ENCODE measurements at places on chromosomes 12 and 14. TPM values are rescaled to one million over a fixed set of nuclear protein-coding genes. Genes with fewer than 3 reads are reported as not detected.
A peak's percentile ranks its signal among the peaks of the same experiment; 100 is the strongest.

GRCh38 chr14:30267141-30267540 lies 291.8 kb upstream of the G2E3 start:
- no peak for DNase-seq

TMEM121 gene
- 9.3 TPM for total RNA-seq

SERPINA5 gene
- total RNA-seq: not detected

GRCh38 chr14:58401587-58401986 lies 5.9 kb downstream of the TOMM20L start:
- peak; percentile 17 for DNase-seq

DNA sequence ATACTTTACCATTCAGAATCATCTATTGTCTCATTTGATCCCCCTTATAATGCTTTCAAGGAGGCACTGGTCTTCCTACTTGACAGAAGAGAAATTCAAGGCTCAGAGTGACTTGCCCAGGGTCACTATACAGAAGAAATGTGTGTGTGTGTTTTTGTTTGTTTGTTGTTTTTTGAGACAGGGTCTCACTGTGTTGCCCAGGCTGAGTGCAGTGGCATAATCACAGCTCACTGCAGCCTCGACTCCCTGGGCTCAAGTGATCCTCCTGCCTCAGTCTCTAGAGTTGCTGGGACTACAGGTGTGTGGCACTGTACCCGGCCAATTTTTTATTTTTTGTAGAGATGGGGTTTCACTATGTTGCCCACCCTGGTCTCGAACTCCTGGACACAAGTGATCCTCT lies 22.9 kb downstream of the IRF2BPL start:
- no peak for DNase-seq

DNA sequence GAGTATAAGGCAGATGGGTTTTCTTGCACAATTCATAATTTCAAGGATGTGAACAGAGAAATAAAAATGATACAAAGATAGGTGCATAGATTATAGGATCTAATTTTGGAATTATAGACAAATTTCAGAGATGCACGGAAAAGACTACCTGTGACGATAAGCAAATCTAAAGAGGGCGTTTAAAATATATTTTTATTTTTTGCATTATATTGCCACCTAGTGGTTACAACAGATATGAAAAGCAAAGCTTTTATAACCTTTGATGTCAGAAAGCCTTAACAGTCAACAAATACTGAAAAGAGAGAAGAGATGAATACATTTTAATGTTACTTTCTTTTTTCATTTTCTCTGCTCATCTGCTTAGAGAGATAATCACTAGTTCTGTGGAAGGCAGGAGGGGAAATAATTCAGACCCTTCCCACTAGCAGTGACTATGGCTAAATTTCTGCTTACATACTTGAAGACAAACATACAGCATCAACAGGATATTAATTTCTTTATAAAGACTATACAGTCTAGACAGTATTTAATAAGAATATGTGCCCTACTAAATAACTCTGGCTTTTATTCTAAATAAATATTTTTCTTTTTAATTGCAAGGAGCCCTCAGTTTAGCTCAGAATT lies 46.3 kb downstream of the NTS start:
- no peak for DNase-seq

DNA sequence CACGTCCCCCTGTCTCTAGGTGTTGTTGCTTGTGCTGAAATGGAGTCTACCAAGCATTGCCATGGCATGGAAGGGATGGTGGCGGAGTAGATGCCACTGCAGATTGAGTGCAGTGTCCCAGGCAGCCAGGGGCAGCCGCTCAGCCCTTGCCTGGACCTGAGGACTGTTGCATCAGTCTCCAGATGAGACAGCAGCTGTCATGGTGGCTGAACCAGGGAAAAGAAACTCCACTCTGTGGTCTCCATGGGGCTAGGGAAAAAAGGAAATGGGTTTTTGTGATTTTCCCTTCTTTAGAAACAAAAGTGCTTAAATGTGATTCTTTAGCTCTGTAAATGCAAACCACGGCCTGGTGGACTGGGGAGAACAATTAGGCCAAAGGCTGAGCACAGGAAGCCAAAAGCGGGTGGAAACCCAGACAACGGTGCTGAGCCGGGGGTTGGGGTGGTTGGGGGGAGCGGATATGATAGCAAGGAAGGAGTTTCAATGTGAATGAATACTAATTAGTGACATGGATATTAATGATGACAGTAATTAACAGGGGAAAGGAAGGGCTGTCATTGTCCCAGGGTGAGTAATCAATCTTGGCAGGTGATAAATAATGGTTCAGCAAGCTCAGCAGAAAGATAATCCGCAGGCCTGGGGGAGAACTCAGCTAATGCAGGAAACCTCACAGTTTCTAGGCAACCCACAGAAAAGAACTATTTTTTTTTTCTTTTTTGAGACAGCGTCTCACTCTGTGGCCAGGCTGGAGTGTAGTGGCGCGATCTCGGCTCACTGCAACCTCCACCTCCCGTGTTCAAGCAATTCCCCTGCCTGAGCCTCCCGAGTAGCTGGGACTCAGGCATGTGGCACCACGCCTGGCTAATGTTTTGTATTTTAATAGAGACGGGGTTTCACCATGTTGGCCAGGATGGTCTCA lies 442.6 kb downstream of the DPF3 start:
- peak; percentile 64 for DNase-seq

PLXNC1 gene
- total RNA-seq: 3.6 TPM

- peak; percentile 35 for DNase-seq
Observed at GRCh38 chr14:22218728-22219127, 370.3 kb downstream of the DAD1 start.

GRCh38 chr12:66449531-66449930 lies 147.2 kb downstream of the HELB start:
- DNase-seq: no peak

CFAP54 gene
- total RNA-seq: 0.64 TPM

DNA sequence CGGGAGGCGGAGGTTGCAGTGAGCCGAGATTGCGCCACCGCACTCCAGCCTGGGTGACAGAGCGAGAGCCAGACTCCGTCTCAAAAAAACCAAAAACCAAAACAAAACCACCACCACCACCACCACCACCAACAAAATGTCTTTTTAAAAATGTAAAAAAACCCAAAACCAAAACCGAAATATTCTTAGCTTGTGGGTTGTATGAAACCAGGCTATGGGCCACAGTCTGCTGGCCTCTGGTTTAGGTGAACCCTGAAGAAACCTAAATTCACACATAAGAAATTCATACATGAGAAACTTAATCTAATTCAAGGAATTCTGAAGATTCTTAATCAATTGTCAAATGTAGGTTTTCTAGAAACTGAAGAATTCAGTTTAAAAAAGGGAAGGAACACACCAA lies 37.6 kb downstream of the INSM2 start:
- DNase-seq: no peak

DNA sequence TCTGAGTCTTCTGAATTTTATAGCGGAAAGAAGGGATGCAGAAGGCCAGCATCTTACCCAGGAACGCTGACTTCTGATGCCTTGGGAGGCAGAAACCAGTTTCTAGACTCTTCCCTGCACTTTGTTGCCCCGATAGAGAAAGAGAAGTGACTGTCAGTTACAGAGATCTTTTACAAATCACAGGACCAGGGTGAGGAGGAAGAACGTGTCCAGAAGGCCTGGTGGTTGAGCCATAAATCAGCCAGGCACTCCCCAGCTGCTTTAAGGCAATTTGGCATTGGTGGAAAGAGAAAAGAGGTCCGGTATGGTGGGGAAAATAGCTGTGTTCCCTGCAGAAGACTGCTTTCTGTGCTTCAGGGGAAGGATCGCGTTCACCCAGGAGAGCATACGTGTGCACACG lies 88.7 kb upstream of the KCNA1 start:
- no peak for DNase-seq

GRCh38 chr12:64743206-64743605 lies 16.0 kb downstream of the GNS start:
- no peak for DNase-seq

RFX4 gene
- not detected for total RNA-seq

DNA sequence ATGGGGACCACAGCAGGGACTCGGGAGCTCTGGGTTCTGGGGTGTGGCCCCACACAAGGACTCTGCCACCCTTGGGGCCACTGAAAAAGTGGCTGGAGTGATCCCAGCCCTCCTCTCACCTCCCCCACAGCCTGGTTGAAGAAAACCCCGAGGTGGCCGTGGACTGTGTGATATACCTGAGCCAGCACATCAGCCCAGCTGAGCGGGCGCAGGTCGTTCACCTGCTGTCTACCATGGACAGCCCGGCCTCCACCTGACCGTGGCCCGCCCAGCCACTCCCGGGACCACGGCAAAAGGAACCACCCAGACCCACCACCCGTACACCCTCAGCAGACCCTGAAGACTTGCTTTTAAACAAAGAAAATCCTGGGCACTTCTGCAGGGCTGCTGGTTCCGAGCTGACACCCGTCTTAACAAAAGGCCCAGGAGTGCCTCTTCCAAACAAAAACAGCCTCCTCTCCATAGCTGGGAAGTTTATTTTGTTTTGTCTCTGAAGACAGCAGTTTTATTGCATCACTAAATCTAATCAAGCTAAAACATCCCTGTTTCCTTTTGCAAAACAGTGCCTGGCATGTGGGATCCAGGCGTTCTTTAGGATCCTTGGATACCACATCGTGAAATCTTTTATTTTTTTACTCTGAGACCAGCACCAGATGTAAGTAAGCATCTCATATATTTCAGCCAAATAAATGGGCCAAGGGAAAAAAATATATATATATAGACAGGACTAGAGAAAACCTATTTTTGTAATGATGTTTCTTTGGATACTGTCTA lies 42.8 kb downstream of the FOXN4 start:
- no peak for DNase-seq

DNA sequence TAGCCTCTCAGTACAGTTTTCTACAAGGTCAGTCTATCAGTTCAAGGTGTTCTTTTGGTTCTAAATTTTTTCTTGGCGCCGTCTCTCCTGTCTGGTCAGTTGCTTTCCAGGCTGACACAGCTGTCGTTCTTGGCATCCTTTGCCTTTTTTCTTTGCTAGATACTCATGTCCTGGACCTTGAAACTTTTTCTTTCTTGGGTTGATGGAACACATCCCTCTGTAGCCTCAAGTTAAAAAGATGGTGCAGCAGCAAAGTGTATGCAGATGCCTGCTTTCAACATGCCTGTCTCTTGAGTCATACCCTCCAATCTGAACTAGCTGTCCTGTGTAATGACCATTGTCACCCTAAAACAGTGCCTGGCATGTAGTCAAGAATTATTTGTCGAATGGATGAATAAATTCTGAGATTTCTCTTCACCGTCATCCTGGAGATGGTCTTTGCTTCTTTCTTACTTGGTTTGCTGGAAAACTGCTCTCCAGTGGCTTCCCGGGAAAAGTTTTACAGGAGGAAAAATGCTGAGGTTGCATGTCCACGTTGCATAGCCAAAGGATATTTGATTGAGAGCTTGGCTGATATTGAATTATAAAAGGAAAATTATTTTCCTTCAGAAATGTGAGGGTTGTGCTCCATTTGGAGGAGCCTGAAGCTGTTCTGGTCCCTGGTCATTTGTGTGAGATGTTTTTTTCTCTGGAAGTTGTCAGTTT lies 4.6 kb downstream of the NYNRIN start:
- DNase-seq: no peak

GRCh38 chr12:93621986-93622385 lies 49.5 kb downstream of the SOCS2 start:
- DNase-seq: no peak

DNA sequence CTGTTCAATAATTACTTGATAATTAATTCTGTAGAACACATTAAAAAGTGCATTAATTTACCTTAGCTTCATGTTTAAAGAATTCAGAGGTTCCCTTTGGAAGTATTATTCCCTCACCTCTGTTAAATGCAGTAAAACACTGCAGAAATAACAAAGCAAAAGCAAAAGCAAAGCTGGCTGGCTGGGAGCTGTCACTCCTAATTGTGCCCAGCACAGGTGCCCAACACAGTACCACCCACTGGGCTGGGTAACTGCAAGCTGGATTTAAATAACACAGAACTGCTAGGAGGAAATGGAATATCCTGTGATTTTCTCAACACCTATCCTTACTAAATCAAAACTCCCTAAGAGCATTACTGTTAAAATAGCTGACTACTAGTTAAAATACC lies 72.6 kb downstream of the SLC2A13 start:
- no peak for DNase-seq

APEX1 gene
- 187 TPM for total RNA-seq

GRCh38 chr12:102052192-102053061 lies 9.4 kb downstream of the WASHC3 start:
- no peak for DNase-seq

B4GALNT3 gene
- 1.2 TPM for total RNA-seq

DNA sequence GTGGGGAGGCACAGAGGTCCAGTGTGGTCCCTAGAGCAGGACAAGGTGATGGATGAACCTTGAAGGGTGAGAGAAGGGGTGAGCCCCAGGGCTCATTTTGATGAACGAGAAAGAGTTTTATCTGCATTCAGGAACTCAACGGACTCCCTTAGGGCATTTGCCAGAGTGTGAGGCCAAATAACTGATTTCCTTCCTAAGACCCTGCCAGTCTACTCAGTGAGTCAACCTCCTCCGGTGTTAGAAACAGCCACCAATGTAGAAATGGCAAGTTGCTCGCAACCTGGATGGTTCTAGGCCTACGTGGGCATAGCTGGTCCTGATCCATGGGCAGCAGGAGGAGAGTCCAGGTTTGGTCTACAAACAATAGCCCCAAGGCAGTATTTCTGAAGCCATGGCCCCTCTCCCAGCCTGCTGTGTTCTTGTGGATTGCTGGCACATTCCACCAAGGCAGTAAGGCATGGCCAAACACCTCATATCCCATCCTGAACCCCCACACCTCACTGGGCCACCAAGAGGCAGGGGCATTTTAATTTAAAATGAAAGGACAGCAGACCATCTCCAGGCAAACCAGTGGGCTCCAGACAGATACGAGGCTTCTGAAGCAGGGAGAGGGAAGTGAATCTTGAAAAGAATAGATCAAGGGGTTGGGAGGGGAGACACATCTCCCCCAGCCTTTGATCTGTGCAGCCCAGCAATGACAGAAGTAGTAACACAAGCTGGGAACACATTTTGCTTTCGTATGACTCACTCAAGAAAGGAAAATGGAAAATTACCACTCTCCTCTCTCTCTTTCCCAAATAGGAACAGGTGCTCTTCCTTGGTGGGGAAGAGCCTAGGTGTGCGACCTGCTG lies 25.4 kb upstream of the TESC start:
- DNase-seq: no peak

ATXN7L3B gene
- 19.9 TPM for total RNA-seq

DNA sequence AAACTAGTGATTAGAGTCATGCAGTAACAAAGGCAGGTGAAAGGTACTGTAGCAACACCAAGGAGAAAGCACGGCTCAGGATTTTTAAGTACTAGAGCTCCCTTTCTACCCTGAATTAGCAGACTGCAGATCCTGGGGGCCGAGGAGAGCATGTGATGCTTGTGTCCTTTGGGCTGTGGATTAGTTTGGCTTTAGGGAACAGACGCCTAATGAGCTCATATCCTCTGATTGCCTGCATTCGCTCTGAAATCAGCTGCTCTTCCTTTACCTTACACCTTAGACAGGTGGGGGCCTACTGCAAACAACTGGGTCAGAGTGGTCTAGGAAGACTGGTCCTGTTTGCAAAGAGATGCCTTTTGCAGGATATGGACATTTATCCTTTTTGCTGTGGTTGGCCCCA lies 2.2 kb downstream of the PIP4K2C start:
- DNase-seq: no peak

GRCh38 chr12:105759149-105759548 lies 379.6 kb downstream of the NUAK1 start:
- no peak for DNase-seq
